ENCODE measurements at places on chromosomes 5 and 9.

- DNase-seq, result no peak
These were observed 302.4 kb downstream of the PDE4D start for GRCh38 chr5:59591162-59591561.

DNA sequence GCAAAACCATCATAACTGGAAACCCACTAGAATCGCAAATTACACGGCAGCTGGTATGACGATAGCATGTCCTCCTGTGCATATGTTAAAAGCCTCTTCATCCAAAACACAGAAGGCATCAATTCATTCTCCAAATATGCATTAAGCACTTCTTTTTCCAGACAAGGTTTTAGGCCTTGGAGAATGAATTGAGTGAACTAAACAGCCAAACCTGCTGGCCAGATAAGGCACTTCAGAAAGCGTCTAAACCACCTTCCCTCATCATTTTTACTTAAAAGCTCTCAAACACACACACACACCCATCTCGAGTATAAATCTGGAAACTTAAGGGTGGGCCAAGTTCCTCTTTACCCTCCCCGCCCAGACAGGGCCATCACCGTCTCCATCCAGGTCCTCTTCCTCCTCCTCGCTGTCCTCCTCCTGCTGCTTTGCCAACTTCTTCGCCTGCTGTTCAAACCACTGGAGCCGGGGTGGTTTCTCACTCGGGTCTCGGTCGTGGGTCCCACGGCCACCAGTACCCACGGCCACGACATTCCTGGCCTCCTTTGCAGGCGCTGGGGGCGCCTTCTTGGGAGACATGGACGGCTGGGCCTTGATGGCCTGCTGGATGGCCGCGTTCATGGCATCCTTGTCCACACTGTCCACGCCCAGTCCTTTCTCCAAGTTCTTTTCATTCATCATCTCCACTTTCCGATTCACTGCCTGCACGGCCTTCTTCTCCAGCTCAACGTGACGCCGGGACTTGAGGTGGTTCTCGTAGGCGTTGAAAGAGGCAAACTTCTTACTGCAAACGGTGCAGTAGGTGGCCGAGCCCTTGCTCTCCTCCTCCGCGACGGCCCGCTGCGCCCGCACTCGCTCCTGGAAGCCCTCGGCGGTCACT lies 696 bp downstream of the ZNF622 start:
- DNase-seq, result no peak

DNA sequence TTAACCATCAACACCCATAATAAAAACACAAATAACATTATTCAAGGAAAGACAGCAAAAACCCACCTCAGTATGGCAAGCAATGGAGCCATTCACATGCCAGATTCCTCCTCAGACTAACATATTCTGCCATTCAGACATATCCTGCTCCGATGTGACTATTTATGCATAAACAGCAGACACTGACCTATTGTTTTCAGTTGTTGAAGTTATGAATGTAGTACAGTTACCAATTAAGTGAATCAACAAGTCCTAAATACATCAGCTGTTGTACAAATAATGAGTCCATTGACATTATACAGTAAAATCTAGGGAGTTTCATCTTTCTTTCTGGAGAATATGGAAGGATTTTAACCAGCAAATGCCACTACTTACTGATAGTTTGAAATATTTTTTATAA lies 131.7 kb downstream of the DENND1A start:
- DNase-seq, result no peak

DNA sequence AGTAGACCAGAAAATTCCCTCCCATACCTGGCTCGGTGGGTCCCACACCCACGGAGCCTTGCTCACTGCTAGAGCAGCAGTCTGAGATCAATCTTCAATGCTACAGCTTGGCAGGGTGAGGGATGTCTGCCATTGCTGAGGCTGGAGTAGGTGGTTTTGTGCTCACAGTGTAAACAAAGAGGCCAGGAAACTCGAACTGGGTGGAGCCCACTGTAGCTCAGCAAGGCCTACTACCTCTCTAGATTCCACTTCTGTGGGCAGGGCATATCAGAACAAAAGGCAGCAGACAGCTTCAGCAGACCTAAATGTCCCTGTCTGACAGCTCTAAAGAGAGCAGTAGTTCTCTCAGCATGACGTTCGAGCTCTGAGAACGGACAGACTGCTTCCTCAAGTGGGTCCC lies 5.6 kb upstream of the GZMA start:
- no peak for DNase-seq

GRCh38 chr5:93161661-93162654 lies 419.1 kb downstream of the NR2F1-AS1 start:
- no peak for DNase-seq

DNA sequence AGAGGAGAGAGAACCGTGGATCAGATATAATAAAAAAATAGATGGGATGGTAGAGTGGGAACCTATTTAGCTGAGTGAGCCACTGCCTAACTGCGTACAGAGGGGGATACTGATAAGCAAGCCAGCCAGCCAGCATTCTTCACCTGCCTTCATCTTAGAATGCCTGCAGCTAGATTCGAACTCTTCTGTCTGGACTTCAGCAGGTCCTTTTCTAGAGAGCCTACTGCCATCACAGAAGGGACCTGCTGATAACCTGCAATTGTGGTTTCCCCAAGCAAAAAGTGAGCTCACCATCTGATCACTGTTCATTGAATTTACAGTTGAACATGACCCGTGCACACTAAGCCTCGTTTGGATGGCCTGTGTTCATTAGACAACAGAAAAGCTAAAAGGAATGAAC lies 109.4 kb downstream of the CDC42SE2 start:
- DNase-seq, result no peak

DNA sequence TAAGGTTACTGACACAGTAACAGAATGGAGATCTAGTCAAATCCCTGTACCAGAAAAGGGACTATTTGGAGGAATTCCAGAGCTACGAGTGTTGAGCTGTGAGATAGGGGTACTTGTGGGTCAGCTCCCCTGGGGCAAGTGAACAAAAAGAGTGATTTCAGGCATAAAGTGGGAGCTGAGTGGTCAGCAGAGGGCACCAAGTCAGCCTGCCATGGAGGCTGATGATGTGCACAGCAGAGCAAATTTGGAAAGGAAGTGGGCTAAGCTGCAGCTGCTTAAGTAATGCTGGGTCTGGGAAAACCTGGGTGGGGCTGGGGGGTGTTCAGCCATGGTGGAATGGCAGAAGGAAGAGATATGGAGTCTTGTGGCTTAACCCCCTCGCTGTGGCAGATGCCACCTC lies 327.9 kb downstream of the NTRK2 start:
- no peak for DNase-seq

- DNase-seq, result no peak
These were observed 35.9 kb upstream of the PUM3 start for GRCh38 chr9:2879803-2880202.

GRCh38 chr5:87390075-87390474 lies 22.7 kb downstream of the CCNH start:
- DNase-seq, result no peak

DNA sequence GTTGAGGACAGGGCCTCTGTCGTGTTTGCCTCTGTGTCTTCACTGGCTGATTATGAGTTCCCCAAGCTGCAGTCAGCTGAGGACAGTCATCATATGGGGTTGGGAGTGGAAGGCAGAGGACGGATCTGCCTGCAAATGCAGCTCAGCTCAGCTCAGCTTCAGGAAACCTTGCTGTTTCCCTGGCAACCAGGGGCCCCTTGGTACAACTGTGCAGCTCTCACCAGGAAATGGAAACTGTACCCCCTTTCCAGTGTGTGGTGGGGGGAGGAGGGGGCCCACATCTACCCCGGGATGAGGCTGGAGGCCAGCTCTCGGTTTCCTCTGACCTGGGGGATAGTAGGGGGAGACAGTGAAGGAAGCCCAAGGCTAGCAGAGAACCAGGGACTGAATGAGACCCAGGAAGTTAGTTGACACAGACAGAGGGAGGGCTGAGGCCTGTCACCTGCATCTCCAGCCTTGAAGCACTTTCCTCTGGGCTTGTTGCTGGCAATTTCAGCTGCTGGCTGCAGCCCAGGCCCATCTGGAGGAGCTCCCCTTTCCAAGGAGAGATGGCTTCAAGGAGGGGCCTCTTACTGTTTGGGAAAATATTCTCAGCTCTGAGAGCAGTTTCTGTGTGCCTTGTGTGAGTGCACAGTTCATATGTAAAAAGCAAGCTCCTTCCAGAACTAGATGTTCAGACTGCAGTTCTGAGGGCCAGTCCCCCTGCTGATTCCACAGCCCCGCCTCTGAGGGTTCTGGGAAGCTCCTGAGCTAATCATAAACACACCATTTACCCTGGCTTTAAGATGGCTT lies 6.9 kb downstream of the ANXA6 start:
- peak; percentile 27 for DNase-seq

DNA sequence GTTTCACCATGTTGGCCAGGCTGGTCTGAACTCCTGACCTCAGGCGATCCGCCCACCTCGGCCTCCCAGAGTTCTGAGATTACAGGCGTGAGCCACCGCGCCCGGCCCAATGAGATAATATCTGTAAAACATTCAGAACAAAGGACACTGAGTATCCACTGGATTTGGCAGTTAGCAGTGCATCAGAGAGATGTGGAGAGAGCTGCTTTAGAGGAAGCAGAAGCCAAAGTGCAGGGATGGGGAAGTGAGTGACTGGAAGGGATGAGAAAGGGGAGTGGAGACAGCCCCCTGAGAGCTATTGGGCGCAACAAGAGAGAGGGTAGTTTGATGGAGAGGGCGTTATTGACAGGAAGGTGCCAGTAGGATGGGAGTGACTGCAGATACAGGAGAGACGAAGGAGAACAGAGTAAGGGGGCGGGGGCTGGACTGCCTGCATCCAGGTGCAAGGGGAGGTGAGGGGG lies 157.5 kb upstream of the SHB start:
- DNase-seq, result peak; percentile 95

GRCh38 chr5:149278451-149279210 lies 7.0 kb downstream of the AFAP1L1 start:
- no peak for DNase-seq

DNA sequence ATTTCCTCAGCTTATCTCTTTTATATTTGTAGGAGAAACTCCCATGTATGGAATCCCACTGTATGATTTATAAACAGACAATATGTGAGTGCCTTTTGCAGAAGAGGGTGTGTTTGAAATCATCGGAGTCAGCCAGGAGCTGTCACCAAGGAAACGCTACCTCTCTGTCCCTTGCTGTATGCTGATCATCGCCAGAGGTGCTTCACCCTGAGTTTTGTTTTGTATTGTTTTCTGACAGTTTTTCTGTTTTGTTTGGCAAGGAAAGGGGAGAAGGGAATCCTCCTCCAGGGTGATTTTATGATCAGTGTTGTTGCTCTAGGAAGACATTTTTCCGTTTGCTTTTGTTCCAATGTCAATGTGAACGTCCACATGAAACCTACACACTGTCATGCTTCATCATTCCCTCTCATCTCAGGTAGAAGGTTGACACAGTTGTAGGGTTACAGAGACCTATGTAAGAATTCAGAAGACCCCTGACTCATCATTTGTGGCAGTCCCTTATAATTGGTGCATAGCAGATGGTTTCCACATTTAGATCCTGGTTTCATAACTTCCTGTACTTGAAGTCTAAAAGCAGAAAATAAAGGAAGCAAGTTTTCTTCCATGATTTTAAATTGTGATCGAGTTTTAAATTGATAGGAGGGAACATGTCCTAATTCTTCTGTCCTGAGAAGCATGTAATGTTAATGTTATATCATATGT lies 18.0 kb upstream of the CTSL start:
- no peak for DNase-seq

GRCh38 chr5:61622156-61622555 lies 290.1 kb downstream of the ZSWIM6 start:
- DNase-seq, result no peak

- DNase-seq, result no peak
These were observed 144.2 kb downstream of the PDZD2 start for GRCh38 chr5:31783086-31783645.

GRCh38 chr5:154794525-154795234 lies 39.5 kb downstream of the LARP1 start:
- no peak for DNase-seq

GRCh38 chr5:43123887-43124286 lies 3.2 kb downstream of the ZNF131 start:
- no peak for DNase-seq

DNA sequence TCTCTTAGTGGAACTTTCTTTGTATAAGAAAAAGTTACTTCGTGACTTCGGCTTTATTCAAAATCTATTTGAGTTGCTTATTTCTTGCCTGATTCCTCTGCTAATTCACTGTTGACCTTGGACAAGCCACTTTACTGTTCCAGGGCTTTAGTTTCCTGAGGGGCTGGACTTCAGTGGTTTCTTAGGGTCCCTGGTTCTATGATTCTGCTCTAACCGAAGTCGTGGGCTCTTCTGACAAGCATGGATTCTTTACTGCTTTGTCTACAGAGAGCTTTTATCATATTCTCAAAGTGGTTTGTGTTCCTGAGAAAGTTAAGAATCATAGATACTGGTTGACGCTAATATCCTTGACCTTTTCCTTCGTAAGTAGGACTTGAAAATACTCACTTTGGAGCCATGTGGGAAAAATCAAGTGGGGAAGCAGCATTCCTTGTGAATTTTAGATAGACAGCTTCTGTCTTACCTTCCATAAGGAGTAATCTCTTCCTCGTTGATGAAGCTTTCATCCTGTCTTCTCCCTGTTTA lies 21.1 kb downstream of the EXOSC2 start:
- peak; percentile 32 for DNase-seq

- no peak for DNase-seq
These were observed 13.0 kb upstream of the PLIN2 start for GRCh38 chr9:19140259-19140658.

DNA sequence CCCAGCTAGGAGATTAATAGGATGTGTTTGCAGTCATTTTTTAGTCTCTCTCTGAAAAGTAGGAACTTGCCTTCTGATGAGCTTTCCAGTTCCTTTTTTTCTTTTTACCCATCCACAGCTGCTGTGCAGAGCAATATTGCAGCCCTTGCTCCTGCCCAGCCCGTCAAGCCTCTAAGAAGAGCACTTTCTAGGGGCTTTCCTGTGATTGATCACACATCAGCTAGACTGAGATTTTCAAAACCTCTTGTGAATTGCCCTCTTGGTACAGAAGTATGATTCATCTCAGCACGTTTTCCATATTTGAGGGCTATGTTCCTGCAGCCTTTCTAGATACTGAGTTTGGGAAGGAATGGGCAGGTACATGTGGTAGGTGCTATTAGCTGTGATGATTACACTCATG lies 93.9 kb downstream of the GALNT10 start:
- DNase-seq, result no peak

DNA sequence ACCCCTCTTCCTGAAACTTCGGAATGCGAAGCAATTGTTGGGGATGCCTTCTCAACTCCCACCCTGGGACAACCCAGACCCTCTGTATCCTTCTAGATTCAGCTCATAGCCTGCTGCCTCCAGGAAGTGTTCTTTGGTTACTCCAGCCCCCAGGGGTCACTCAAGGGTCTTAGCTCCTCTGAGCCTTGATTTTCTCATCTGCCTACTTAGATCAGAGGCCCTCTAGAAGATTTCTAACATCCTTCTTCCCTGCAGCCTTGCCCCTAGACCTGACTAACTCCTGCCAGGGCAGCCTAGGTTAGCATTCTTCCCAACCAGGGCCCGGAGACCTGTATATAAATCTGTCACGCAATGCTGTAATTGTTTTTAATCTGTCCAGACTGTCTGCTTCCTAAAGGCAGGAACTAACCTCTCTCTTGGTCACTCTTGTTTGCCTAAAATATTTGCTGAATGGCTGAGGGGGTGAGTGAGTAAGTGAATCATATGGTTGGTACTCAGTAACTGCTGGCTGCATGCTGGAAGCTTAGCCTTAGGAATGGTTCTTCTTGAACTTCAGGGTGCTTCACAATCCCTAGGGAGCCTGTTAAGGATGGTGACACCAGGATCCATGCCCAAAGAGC lies 8.2 kb downstream of the GALNT10 start:
- DNase-seq, result no peak
